H9 (cell line): ENCODE measurements at places on chromosomes 5 and 9. TPM values are rescaled to one million over a fixed set of nuclear protein-coding genes. Genes with fewer than 3 reads are reported as not detected.

The CNOT8 gene
- total RNA-seq, result 44.3 and 45.6 TPM in 2 replicates

The TOR2A gene
- total RNA-seq, result 13.2 and 16.3 TPM in 2 replicates

The COL23A1 gene
- total RNA-seq, result 2.5 and 2.6 TPM in 2 replicates

The RASGEF1C gene
- 0.83 and 0.90 TPM in 2 replicates for total RNA-seq

The GADD45G gene
- 6.8 and 7.7 TPM in 2 replicates for total RNA-seq

The GPR150 gene
- 0.11 TPM in 1 of 2 replicates, not detected in the other for total RNA-seq

The DDX4 gene
- not detected in 2 replicates for total RNA-seq

The ANKDD1B gene
- 0.33 and 0.44 TPM in 2 replicates for total RNA-seq

The PLGRKT gene
- total RNA-seq, result 19.6 and 22.6 TPM in 2 replicates
